ENCODE measurements at places on chromosomes 3 and 15.

- DNase-seq, result no peak
Observed at GRCh38 chr3:141499965-141500364, 13.1 kb downstream of the RASA2 start.

DNA sequence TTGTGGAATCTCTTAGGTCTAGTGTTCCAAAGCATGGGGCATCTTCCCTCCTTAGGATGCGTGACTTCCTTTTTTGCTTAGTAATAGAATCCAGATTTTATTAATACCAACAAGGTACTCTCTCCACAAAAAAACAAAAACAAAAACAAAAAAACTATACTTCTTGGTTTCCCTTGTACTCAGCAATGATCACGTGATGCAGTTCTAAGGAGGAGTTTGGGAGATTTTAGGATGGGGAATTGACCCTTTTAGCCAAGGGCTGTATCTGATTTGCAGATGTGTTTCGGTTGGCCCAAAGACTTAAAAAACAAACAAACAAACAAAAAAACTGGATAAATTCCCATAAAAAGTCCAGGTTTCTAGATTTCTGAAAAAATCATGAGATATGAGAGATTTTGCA is 12.6 kb upstream of the TMEM108 start:
- no peak for DNase-seq

DNA sequence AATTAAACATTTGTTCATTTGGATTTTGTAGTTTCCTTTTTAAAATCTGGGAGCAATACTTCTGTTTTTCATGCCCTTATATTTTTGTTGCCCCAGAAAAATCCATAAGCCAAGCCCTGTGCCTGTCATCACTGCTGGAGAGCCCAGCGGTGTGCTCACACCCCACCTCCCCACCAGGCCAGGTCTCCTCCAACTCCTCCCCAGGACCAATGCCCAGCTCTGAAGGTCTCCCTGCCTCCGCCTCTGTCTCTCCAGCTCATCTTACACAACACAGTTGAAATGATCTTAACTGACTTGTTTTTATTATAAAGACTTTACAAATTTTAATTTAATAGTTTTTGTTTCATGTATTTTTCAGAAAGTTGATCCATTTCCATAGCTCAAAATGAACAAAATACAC is 66.4 kb downstream of the RHCG start:
- no peak for DNase-seq

DNA sequence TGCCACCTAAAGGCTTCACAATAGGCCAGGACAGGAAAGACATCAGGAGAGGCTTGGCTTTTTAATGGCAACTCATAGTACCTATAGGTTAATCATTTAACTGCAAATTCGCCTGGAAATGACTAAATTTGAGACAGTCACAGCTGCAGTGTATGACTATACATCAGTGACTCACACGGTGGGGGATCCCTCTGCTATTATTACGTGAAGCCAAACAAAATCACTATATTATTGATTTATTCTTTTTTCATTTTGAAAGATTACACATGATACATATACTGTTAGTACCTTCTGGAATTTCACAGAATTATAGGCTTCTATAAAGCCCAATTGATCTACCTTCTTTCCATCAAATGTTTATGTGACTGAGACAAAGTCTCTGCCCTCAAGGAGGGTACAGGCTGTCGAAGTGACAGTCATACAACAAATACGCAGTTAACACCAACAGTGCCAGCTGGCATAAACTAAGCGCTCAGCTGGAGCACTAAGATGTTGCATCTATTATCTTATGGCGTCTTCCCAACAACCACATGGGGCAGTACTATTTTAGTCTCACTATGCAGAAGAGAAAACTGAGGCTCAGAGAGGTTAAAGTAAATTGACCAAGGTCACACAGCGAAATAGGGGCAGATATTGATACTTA is 82.0 kb upstream of the LMOD3 start:
- no peak for DNase-seq

- DNase-seq, result no peak
Observed at GRCh38 chr3:40128166-40128565, 181.3 kb upstream of the EIF1B start.

DNA sequence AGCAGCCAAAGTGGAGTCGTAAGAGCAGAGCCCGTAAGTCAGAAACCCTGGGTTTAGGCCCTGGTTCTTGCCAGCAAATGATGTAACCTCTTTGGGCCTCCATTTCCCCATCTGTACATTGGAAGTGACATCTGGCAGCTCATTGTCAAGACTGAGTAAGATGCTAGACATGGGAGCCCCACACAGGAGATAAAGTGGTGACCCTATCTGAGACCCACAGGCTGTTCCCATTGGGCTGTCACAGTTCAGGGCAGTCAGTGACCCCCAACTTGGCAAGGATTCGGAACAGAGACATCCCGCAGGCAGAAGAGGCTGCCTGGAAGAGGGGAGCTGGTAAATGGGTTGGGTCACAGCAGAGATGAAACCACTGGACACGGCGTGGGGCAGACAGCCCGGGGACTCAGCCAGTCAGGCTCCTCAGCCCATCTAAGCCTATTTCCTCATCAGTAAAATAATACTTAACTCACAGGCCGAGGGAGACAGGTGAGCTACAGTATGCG is 1.8 kb downstream of the CLN6 start:
- DNase-seq, result no peak

- DNase-seq, result no peak
Observed at GRCh38 chr3:153404157-153404556, 242.1 kb downstream of the RAP2B start.

DNA sequence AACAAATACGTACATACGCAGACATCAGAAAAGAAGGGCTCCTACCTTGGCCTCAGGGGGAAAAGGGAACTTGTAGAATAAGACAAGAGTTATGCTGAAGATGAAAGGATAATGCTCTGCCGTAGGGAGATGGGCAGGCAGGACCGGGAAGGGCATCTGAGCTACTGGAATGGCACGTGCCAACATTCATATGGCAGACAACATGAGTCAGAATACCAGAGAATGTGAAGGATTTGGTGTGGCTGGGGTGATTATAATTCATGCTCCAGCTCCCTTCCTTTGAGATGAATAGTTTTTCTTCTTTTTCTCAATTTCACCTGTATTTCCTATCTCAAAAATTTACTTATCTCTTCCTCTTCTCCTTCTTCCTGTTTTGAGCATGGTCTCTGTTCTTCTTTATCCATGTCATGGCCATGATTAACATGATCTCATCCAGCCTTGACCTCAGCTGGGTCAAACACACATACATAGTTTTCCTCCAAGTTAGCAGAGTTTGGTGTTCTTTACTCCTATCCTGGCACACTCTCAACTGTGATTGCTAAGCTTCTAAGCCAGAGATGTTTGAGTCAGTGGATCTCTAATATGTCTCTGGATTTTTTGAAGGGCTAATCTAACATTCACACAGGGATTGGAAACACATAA is 507.0 kb downstream of the FOXP1 start:
- no peak for DNase-seq

DNA sequence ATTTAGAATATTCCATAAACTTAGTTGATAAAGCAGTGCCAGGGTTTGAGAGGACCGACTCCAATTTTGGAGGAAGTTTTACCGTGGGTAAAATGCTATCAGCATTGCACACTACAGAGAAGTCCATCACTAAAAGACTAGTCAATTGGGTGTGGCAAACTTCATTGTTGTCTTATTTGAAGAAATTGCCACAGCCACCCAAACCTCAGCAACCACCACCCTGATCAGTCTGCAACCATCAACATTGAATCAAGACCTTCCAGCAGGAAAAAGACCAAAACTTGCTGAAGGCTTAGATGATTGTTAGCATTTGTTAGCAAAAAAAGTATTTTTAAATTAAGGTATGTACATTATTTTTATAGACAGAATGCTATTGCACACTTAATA is 60.5 kb downstream of the KLF13 start:
- DNase-seq, result no peak

- DNase-seq, result no peak
Observed at GRCh38 chr3:41690766-41691563, 270.9 kb downstream of the ULK4 start.

DNA sequence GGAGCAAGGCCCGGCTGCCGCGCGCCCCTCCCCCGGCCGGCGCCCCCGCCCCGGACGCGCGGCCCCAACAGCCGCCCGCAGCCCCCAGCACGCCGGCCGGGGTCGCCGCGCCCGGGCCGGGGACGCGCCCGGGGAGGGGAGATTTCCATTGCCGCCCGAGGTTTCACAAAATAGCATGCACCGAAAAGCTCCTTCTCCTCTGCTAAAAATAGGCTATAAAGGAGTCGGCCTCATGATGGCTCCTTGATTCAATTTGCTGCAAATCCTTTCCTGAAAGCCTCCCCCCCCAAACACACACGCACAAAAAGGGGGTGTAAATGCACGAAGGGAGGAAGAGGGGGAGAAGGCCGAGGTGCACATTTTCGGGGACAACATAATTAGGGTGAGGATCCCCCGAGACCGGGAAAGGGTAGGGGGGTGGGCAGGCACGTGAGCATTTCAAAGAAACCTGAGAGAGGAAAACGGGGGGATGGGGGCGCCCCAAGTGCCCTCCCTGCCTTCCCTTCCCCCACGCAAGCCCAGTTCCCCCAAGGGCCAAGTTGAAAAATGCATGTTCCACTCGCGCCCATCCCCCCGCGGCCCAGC is 734 bp downstream of the TBL1XR1 start:
- no peak for DNase-seq

DNA sequence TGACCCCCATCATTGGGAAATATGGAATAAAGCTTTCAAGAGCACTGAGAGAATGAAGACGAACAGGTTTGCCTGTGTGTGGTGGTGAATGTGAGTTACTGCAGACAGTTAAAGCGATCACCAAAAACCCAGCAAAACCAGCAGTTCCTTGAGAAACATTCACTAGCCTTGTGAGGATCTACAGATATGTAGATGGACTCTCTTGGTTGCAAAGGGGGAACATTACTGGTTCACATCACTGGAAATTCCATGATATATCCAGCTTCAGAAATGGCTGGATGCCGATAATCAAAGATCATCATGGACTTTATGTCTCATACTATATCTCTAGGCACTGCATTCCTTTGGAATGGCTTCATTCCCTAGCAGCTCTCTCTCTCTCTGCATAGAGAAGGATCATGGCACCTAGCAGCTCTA is 10.2 kb upstream of the HERC1 start:
- no peak for DNase-seq

DNA sequence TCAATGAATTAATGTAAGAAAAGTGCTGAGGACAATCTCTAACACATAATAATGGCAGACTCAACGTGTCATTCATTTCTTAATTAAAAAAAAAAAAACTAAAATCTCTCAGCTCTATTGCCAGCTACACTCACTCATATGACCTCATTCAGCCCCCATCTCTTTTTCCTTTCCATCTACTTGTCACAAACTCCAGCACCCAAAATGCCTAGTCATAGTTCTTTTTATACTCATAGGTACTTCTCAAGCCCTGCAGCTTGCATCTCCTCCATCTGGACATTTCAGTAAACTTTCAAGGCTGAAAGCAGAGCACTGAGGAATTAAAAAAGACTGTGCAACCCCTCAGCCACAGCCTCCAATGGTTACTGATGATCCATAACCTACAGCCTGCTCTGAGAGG is 109.8 kb downstream of the PLCH1 start:
- no peak for DNase-seq

GRCh38 chr15:50753463-50753862 is 12.0 kb downstream of the SPPL2A start:
- DNase-seq, result no peak

DNA sequence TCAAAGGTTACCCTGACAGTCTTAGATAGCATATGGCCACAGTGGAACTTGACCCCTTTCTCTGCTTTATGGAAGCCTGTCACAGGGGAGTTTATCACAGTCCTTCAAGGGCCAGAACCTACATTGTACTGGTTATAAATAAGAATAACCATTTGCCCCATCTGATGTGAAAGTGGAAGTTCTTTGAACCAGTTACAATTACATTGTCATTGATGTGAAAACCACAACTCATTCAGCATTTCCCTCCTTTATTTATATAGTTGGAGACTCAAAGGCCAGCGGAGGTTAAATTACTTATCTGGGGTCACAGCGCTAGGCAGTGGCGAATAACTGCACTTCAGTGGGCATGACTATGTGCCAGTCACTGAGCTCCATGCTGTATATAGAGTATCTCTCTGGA is 60.5 kb upstream of the TBC1D5 start:
- no peak for DNase-seq

GRCh38 chr3:7000501-7000900 is 139.6 kb downstream of the GRM7 start:
- no peak for DNase-seq

- no peak for DNase-seq
Observed at GRCh38 chr3:3105815-3106214, 4.4 kb downstream of the IL5RA start.

DNA sequence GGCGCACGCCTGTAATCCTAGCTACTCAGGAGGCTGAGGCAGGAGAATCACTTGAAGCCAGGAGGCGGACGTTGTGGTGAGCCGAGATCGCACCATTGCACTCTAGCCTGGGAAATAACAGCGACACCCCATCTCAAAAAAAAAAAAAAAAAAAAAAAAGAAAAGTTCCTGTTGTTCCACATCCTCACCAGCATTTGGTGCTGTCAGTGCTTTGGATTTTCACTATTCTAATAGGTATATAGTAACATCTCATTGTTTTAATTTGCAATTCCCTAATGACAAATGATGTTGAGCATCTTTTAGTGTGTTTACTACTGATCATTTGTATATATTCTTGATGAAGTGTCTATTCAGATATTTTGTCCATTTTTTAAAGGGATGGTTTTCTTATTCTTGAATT is 24.6 kb downstream of the UBR1 start:
- no peak for DNase-seq

- no peak for DNase-seq
Observed at GRCh38 chr3:65436580-65436979, 602.1 kb downstream of the MAGI1 start.

GRCh38 chr3:156332304-156332703 is 211.9 kb downstream of the KCNAB1 start:
- DNase-seq, result no peak

DNA sequence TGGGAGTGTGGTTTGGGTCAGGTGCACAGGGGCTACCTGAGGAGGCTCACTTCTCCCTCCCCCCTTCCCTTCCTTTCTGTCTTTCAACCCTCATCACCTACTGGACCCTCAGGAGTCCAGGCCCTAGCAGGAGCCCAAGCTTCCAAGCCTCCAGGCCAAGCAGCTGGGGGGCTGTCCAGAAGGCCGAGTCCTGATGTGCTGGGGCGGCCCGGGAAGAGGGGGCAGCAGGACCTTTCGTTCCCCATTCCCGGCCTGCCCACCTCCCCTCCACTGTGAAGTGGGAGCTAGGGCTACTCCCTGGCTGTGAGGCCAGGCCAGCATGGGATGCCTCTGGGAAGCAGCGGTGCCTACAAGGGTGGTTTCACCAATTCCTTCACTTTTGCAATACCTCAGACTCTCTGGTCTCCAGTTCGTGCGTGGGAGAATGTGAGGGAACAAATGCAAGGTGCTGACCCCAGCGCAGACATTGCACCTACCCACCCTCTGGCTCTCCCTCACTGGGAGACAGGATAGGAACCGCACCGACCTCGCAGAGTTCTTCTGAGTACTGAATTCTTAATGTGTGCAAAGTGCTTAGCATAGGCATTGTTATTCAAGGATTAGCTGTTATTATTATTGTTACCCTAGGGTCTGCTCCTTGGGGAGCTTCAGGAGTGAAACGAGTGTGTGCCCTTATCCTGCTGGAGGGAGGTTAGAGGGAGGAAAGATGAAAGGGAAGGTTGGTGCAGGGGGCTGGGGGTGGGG is 2.5 kb downstream of the EPHB3 start:
- DNase-seq, result no peak

GRCh38 chr3:20350449-20350848 is 164.4 kb upstream of the SGO1 start:
- no peak for DNase-seq

All from Panc1 (cell line).